ENCODE measurements at places on chromosomes 6 and 20. TPM values are rescaled to one million over a fixed set of nuclear protein-coding genes. Genes with fewer than 3 reads are reported as not detected.

The THBD gene
- total RNA-seq, result 7.2 TPM

The C20orf96 gene
- 2.2 TPM for total RNA-seq

The OPRL1 gene
- total RNA-seq, result 1.6 TPM

The SLC35B3 gene
- 19.2 TPM for total RNA-seq

The SRSF12 gene
- not detected for total RNA-seq

The SUMO4 gene
- 0.76 TPM for total RNA-seq

The SEMG1 gene
- not detected for total RNA-seq

The MYLIP gene
- total RNA-seq, result 51.2 TPM

The UBE2V1 gene
- total RNA-seq, result 29.0 TPM

The CGA gene
- not detected for total RNA-seq

The DST gene
- 172 TPM for total RNA-seq

The PRPH2 gene
- 0.87 TPM for total RNA-seq

The GPSM3 gene
- 5.9 TPM for total RNA-seq

The MUC22 gene
- not detected for total RNA-seq

The TSPO2 gene
- not detected for total RNA-seq

The SEL1L2 gene
- total RNA-seq, result not detected

The RAE1 gene
- total RNA-seq, result 19.5 TPM

The TFAP2A gene
- total RNA-seq, result 0.11 TPM

The ZFP57 gene
- total RNA-seq, result not detected

The ZC2HC1B gene
- not detected for total RNA-seq

The PTGIS gene
- total RNA-seq, result under 0.01 TPM

The MAS1 gene
- not detected for total RNA-seq

The LRP11 gene
- 12.0 TPM for total RNA-seq

The VNN1 gene
- total RNA-seq, result not detected

The ZNF292 gene
- total RNA-seq, result 21.5 TPM

The MAK gene
- total RNA-seq, result under 0.01 TPM

The MCHR2 gene
- not detected for total RNA-seq

The AIF1 gene
- total RNA-seq, result 0.17 TPM

The KAT14 gene
- total RNA-seq, result 11.8 TPM

The SLC17A1 gene
- not detected for total RNA-seq

The TRIM15 gene
- not detected for total RNA-seq

The KCNG1 gene
- total RNA-seq, result 2.8 TPM

The ZNF311 gene
- 0.17 TPM for total RNA-seq

The LGSN gene
- not detected for total RNA-seq

The FOXS1 gene
- total RNA-seq, result 0.43 TPM

The UBD gene
- total RNA-seq, result 7.8 TPM

The KCNQ5 gene
- total RNA-seq, result under 0.01 TPM

The ECT2L gene
- total RNA-seq, result not detected

The VGLL2 gene
- not detected for total RNA-seq

The EYA4 gene
- 0.09 TPM for total RNA-seq

The VARS2 gene
- total RNA-seq, result 9.6 TPM

The NHLRC1 gene
- 0.43 TPM for total RNA-seq

The TGM6 gene
- not detected for total RNA-seq

The CYP24A1 gene
- not detected for total RNA-seq

The BIRC7 gene
- total RNA-seq, result not detected

The FAM83D gene
- 10.1 TPM for total RNA-seq

The BCAS1 gene
- total RNA-seq, result not detected

The SMPDL3A gene
- total RNA-seq, result 3.1 TPM

The RNF144B gene
- total RNA-seq, result 7.7 TPM

The MAP1LC3A gene
- 28.9 TPM for total RNA-seq

The COL12A1 gene
- total RNA-seq, result 1.7 TPM

The SPTLC3 gene
- total RNA-seq, result 0.22 TPM

The PYGB gene
- 72.4 TPM for total RNA-seq

The FOXF2 gene
- total RNA-seq, result under 0.01 TPM

The DDRGK1 gene
- total RNA-seq, result 30.3 TPM

The MCUR1 gene
- total RNA-seq, result 6.7 TPM

The DDX39B gene
- 269 TPM for total RNA-seq

Data from dermis lymphatic vessel endothelial cell (primary cell).